ENCODE measurements at places on chromosomes 2 and 18.

DNA sequence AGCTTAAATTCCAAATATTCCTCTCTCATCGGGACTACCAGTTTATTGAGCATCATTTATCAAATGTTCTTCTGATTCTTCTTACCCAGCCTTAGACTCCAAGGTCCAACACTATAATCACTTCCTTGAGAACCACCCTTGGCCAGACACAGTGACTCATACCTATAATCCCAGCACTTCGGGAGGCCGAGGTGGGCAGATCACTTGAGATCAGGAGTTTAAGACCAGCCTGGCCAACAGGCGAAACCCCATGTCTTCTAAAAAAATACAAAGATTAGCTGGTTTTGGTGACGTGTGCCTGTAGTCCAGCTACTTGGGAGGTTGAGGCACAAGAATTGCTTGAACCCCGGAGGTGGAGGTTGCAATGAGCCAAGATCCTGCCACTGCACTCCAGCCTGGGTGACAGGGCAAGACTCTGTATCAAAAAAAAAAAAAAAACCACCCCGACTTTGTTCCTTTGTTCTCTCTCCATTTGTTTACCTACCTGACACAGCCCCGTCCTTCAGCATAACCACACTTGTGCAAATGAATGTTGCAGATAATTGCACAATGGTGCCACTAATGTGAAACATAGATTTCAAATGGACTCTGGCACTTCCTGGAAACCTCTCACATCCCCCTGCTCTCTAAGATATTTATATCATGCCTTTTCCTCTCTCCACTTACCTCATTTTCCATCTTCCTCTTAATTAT is 38.9 kb upstream of the LPIN2 start:
- DNase-seq = peak; percentile 87

- DNase-seq = no peak
These were observed 200.3 kb upstream of the ACVR2A start for GRCh38 chr2:147644491-147644890.

GRCh38 chr2:144183727-144184126 is 336.2 kb downstream of the ZEB2 start:
- no peak for DNase-seq

- DNase-seq = no peak
These were observed 39.4 kb downstream of the CPO start for GRCh38 chr2:206978746-206979145.

- DNase-seq = peak; percentile 50
These were observed 1.1 kb downstream of the HK2 start for GRCh38 chr2:74834792-74835755.

- DNase-seq = no peak
These were observed 195.3 kb downstream of the FHOD3 start for GRCh38 chr18:36492604-36493329.

DNA sequence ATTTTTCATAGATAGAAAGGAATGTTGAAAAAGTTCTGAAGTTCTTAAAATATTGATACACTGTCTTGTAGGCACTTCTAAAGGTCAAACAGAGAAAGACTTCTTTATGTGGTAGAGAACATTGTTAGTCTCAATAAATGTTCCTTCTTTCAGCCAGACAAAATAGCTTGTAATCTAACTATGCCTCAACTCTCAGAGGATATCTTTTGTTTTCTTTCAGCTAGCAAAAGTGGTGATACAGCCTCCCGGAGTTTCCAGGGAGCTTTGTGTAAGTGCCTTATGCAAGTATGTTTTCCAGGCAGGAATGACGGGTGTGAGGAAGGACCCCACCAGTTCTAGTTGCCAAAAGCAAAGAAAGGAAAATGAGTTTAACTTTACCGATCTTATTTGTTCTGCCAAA is 452.1 kb upstream of the ST6GAL2 start:
- no peak for DNase-seq

GRCh38 chr2:34991508-34992274 is 1363.9 kb upstream of the CRIM1 start:
- DNase-seq = no peak

- DNase-seq = no peak
These were observed at the start of gene PTPRN for GRCh38 chr2:219309278-219309677. Gene PTPRN (minus strand): TSS chr2:219309401. CDS start chr2:219309332, 69 bp downstream.

DNA sequence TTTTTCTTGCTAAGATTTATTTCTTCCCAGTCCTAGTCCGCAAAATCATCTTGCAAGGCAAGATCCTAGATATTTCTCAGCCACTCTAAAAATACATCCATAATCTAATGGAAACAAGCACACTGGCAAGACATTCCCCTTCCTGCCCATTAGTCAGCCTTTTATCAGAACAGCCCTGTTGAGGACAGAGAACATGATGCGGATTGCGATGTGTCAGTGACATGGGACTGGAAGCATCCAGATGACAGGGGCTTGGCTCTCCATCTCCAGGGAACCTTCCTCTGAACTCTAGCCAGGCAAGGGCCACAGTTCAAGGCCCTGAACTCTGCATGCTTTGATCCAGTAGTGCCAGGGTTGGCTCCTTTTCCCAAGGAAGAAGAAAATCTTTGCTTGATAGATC is 70.0 kb downstream of the VSNL1 start:
- DNase-seq = no peak

GRCh38 chr2:17620841-17621240 is 80.3 kb downstream of the VSNL1 start:
- DNase-seq = no peak

DNA sequence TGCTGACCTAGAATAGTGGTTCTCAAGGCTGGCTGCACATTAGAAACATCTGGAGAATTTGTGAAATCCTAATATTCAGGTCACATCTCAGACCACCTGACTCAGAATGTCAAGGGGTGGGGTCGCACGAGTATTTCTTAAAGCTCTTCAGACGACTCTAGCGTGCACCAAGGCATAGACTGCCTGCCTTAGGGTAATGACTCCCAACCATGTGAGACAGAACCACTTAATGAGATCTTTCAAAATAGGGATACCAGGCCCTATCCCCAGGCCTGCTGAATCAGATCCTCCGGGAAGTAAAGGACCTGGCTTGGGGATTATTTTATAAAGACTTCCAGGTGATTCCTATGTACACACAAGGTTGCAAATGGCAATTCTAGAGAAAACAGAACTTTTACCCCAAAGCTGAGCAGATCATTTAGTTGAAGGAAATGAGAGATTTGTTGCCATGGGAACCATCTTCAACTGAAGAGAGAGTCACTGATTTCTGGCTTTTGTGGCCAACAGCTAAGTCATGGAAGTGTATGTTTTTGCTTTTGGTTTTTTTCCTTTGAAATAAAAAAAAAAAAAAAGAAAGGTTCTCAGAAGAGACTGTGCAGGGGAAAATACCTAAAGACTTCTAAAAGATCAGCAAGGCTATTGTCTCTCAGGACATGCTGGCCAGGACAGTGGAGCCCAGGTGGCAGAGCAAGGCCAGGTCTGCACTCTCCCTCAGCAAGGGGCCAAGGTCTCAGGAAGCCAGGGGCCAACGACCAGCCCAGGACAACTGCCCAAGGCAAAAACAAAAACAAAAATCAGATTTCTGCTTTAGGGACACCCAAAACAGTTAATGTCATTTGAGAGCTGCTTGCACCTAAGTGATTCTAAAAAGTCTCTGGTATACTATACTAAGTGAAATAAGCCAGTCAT is 15.3 kb upstream of the LOXHD1 start:
- DNase-seq = no peak

DNA sequence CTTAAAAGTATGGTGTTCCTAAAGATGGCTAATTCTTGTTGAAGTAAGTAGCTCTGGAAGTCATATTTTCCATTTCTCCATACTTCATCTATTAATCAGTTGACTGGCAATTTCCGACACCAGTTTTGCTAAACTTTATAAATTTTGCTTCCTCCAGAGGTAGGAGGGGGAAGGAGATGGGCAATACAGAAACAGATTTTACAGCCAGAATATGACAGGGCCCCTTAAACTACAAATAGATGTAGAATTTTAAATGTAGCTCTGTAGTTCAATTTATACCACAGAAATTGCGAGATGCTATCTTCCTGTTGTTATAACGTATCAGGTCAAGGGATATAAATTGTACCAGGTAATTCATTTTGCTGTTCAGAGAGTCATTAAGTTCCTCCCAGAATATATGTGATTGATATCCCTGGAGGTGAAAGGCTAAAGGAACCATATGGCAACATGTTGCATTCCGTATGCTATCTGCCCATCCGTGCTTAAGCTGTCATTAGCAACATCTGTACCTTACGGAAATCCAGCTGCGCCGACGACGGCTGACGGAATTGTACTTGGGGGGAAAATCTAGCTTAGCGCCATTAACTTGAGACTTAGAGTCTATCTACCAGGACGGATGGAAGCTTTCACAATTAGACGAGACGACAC is 8.4 kb upstream of the NR4A2 start:
- no peak for DNase-seq

DNA sequence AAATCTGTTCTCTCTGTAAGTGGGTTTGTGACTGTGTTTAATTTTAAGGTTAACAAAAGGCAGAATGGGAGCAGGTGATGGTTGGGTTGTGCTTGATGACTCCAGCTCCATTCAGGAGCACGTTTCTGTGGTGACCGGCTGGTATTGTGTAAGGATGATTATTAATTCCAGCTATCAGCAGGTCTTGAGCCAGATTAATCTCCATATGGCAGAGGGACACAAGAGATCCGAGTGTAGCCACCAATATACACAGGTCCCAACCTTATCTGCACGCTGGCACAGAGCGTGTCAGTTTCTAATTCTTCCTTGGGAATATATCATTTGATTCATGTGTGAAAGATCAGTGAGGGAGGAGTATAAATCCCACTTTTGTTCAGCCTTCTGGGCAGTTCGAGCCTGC is 199.0 kb upstream of the DCC start:
- DNase-seq = no peak

DNA sequence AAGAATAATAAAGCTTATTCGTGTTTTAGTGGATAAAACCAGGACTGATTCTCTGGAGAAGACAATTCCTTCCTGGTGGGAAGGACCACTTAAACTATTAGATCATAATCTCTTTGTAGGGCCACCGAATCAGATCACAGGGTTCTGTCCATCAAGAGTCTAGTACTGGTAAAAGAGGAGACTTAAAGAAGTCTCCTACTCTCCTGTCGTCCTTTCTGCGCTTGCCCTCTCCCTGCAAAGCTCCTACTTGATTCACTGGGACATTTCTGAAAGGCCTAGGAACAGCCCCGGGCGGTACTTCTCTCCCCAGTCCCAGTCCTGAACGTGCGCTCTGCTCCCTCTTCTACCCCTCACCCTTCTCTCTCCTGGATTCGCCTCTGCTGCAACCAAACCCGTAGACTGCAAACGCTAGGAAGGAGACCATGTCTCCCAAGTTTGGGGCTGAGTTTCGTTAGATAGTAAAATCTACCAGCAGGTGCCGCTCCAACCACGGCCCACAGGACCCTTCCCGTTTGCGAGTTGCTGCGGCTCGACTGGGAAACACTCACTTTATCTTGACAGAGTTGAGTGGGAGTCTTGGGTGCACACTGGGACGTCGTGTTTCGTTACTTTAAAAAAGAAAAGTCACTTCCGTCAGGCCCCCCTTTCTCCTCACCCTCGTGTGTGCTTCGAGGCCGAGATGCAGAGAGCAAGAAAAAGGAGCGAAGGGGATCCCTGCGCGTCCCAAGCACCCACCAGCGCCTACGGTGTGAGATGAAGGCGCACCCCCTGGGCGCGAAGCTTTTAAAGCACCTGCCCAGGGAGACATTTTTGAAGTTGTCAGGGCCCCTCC is 923 bp downstream of the FIGLA start:
- DNase-seq = peak; percentile 82

GRCh38 chr2:19538411-19538963 is 180.1 kb upstream of the OSR1 start:
- peak; percentile 32 for DNase-seq

GRCh38 chr2:156434461-156435291 is 1.5 kb upstream of the GPD2 start:
- no peak for DNase-seq

- no peak for DNase-seq
These were observed 44.2 kb upstream of the AQP4 start for GRCh38 chr18:26909599-26910290.
